ENCODE measurements at places on chromosomes 6 and 20.

DNA sequence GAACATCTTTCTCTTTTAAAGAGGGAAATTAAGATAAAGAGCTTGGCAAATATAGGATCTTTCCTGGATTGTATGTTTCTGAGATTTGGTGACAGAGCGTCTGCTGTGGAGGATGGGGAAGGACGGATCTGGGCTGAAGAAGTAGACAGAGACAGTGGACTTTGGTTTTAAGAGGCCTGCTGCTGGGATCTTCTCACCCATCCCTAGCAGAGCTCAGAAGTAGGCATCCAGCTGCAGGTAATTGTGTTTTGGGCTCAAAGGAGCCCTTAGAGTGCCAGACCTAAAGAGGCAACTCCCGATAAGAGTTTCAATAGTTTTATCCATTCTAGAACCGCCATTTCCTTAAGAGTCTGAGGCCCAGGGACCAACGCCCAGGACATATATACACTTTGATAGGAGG, 20.8 kb downstream of the LAMA2 start:
- no peak for DNase-seq

DNA sequence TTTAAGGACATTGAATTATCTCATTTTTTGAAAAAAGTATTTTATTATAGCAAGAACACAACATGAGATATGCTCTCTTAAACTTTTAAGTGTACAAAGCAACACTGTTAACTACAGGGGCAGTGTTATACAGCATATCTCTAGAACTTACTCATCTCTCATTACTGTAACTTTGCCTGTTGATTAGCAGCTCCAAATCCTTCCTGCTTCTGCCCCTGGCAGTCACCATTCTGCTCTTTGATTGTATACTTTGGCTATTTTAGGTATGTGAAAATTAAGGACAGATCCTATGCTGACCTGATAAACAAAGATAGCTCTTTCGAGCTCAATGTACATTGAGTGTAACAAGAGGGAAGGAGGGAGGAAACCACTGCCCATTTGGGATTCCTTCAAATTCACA, 1349.8 kb upstream of the GJE1 start:
- no peak for DNase-seq

GRCh38 chr20:7692478-7692877, 247.8 kb downstream of the HAO1 start:
- no peak for DNase-seq

GRCh38 chr20:36666181-36666740, 20.3 kb upstream of the SLA2 start:
- DNase-seq = no peak

GRCh38 chr6:34664256-34664971, 32.2 kb downstream of the ILRUN start:
- DNase-seq = no peak

DNA sequence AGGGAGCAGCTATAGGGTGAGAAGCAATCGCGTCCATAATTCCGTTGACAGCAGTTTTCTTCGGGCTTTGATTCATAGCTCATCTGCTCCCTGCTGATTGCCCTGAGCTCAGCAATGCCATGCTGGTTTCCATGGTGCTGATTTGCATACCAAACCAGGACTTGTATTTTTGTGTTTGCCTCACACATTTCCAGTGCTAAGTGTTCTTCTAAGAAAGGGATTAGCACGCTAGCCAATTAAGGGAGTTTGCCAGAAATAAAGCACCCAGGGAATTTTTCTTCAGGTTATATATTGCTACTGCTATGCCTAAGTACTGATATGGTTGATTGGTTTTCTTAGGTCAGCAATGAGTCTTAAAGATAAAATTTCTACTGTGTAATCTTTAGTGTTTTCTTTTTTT, 177.6 kb downstream of the PLCB1 start:
- DNase-seq = no peak

DNA sequence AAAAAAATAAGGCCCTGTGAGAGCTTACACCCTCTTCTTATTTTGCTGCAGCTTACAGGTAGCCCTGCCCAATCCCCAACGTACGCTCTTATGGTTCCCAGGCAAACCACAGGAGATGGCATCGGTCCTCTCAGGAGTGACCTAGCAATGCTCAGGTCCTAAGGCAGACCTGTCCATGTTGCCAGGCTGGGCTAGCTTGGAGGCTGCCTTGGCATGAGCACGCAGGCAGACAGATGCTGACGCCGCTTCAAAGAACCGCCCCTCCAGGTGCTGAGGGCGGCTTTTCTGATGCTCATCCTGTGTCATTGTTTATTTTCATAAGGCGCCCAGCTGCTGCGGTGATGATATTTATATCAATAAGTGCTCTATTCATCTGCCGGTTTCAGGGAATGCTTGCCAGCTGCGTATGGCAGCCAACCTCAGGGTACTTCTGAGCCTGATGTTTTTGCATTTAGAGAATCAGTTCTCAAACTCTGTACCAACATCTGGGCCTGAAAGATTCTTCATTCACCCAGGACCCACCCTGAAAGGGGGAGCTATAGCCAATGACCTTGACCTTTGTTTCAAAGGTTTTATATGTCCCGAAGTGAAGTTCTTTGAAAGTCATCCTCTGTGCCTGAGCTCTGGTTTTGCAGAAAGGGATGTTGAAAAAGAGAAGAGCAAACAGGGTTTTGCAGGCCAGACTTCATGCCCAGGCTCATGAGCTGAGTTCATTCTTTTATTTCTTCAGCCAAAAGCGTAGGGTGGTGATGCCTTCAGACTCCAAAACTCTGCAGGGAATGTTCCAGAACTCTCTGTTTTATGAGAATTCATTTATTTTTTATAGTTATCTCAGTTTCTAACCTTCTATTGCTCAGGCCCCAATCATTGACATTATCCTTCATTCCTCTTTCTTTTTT, 475.6 kb upstream of the CHD6 start:
- no peak for DNase-seq

DNA sequence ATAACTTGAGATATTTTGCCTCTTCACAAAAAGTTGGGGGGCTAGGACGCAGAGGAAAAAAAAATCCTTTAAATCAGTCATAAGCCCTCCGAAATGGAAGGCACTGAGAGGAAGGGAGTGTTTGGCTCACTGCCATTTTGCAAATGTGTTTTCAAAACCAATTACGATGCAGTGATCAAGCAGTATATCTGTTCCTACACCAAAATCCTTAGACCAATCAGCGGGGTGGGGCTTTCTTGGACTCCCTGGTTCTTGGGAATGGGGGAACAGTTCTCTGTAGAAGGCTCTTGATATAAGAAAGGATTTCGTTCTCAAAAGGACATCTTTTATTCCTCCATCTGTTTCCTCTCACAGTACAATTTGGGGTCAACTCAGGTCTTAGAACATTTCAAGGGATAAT, 478.6 kb upstream of the JARID2 start:
- DNase-seq = no peak
